ENCODE measurements at places on chromosomes 12 and 14.

DNA sequence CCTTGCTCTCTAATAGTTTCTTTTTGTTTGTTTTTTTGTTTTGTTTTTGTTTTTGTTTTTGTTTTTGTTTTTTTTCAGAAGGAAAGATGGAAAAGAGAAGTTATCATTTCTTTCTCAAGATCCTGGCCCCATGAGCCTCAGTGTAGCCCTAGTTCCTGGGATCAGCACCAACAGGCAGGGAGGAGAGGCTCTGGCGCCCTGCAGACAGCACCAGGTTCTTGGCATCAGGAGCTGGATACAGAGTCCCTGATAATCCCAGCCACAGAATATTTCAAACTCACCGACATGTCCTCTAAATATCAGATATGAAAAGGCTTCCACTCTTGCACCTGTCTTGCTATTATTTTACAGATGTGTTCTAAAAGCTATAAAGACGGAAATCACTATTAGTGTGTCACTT is 52.7 kb downstream of the FOXN3 start:
- DNase-seq = no peak

DNA sequence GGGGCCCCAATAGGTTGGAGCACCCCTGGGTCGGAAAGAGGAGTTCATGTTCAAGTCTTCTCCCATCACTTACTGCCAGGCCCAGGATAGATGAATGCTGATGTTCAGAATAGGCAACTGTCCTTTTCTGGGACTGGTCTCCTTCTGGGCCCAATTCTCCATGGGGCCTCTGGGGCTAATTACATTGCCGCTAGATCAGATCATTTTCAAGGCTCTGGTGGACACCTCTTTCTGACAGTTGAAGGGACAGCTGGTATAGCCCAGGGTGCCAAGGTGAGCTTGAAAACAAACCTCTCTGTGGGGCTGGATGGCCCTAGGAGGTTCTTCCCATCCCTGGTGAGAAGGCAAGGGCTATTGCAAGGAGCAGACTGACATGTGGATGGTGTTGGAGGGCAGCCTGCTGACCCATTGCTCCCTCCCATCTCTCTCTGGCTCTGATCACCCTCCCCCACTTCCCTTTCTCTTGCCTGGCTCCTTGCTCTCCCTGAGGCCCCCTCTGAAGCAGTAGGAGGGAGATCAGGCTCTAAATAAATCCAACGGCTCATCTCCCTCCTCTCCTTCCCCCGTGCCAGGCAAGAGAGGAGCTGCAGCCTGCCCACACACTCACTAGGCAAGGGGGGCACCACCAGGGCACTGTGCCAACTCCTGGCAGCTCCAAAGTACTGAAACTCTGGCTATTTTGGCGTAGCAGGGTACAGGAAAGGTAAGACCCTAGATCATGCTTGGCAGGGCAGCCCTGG is 1.9 kb downstream of the CACNB3 start:
- no peak for DNase-seq

DNA sequence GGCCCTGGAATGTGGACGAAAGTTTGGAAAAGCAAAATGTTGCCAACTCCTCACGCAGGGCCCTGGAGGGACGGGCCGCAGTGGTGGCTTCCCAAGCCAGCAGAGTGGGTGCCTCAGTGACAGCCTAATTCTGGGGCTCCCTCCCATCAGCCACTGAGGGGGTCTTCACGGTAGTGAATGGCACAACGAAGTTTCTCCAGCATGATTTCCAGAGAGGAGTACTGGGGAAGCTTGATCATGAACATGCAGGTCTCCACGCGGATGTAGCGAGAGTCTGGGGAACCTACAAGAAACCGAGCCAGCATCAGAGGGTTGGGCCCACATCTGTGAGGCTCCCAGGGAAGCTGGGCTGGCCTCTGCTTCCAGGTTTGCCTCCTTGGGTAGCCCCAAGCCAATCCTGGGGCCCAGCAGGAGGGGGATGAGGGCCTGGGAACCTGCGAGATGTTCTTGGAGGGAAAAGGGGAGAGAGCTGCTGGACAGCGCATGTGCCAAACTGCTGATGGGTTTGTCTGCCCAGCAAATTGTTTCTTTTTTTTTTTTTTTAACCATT is 37.0 kb downstream of the TRAFD1 start:
- no peak for DNase-seq

- no peak for DNase-seq
Observed at GRCh38 chr14:25001601-25002000, 48.3 kb downstream of the STXBP6 start.

DNA sequence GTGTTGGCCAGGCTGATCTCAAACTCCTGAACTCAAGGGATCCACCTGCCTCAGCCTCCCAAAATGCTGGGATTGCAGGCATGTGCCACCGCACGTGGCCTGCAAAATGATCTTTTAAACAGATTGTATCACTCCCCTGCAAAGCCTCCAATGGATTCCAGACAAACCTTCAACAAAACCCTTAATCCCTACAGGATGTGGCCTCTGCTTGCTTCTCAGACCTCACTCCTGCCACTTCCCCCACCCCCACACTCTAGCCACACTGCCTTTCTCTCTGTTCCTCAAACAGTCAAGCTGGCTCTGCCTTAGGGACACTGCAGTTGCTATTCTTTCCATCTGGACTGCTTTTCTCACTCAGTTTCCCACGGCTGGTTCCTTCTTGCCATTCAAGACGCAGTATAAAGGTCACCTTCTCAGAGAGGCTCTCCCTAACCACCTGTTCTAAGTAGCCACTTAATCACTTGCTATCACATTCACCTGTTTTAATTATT is 47.3 kb upstream of the TMED10 start:
- peak; percentile 52 for DNase-seq

DNA sequence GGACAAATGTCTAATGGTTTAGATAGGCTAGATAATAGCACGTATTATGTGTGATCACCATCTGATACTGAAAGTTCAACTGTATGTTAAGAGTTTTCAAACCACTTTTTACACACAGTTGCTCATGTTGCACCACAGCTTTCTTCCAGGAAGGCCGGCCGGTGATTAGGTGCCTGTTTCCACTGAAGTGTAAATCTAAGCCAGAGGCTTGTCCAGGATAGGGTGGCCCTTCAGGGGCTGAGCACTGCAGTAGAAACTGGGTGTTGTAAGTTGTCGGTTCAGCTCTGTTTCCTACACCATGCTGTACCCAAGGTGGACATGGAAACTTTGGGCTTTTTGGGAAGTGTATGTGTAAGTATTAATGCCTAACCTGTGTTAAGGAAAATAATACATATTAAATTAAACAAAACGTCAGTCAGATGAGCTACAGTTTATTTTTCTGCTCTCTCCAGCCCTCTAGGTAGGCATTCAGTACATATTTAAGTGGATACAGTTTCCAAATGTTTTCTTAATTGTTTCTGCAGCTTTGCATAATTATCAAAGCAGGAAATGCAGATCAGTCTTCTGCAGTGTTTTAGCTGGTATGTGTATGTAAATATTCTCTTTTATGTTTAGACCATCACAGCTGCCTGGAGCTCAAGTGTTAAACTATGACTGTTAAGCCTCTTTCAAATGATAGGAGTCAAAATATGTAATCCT is 30.9 kb downstream of the TDP1 start:
- no peak for DNase-seq

- no peak for DNase-seq
Observed at GRCh38 chr12:99847936-99848335, 136.8 kb downstream of the ANKS1B start.

DNA sequence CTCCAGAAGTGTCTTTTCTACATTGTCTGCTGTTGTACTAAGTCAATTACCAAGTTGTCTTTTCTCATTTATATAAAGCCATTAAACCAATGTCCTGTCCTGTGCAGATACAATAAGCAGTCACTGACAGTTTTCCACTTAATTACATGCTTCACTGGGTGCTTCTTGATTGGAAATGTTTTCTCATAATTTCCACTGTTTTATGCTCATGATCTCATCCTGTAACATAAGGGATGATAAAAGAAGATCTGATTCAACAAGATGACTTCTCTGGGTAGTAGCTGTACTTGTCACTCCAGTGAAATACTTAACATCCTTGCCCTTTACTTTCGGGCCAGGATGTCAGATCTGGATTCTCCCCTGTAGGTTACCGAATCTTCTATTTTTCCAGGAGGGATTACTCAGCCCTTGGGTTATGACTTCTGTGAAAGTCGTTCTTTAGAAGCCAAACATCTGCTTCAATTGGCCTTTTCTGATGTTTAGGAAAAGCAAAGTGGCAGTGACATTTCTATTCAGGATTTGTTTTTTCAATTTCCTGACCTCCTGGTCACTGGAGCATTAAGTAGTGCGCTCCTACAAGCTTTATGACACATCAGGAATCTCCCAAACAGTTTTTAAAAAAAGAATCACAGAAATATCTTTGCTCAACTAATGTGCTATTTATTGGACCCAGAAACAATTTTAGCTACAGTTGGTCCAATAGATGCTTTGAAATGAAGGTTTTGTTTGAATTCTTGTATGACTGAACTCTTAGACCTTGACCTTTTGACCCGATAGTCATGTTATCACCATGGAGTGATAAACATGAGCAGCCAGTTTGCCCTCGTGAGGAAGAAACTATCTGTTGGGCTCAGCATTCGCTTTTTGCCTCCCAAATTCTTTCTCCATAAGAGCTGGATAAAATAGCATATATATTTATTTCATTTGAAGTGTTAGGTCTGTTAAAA is 234.5 kb upstream of the SSTR1 start:
- no peak for DNase-seq

DNA sequence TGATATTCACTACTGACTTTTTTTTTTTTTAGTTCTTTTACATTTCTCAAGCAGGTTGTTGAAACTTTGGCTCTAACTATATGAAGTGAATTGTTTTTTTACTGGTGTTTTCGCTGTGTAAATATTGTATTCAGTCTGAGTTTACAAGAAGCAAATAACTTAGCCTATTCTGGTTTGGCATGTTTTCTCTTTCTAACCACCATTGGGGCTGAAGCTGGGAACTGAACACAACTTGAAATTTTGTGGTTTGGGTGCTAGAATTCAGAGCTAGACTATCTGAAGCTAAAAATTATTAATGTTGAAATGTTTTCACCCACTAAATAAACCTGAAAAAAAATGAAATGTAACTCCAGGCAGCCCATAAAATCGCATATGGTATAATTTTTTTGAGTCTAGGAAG is 37.2 kb downstream of the RAD51B start:
- DNase-seq = no peak

- DNase-seq = peak; percentile 55
Observed at GRCh38 chr12:118436002-118436730, 59.8 kb downstream of the SUDS3 start.

- peak; percentile 79 for DNase-seq
Observed at GRCh38 chr12:29552324-29552927, 54.9 kb upstream of the OVCH1 start.

GRCh38 chr14:99326041-99326710 is 54.2 kb upstream of the BCL11B start:
- no peak for DNase-seq

DNA sequence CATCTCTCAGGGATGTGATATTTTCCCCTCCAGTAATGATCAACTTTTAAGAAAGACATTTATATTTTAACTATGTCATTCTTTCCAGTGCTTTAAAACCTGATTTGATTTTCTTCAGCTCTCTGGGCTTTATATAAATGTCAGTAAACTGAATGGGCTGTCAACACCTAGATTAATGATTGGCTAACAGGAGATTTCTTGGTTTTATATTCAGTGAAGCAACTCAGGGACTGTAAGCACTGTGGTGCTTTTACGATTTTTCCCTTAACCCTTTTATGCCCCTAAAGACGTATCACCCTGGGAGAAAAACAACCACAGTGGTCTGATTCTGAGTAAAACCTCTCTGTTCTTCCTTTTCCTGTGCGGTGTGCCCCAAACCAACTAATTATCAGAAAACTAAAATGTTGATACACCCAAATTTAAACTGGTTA is 38.0 kb downstream of the PTGER2 start:
- no peak for DNase-seq

DNA sequence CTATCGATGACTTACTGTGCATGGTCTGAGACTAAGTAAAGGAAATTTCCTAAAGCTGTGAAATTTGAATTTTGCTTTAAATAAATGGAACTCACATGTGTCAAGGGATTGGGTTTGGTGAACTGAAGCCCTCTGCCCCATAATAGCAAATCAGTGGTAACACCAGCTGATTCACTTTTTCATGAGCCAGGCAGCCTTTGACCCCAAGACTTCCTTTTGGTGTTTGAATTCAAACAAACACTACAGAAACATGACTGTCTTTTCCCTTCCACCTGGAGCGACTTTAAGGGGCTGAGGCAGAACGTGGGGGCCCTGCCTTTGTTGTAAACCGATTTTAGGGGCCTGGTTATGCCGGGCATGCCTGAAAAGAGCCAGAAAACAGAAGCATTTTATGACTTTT is 28.8 kb downstream of the KCTD10 start:
- DNase-seq = no peak

GRCh38 chr12:12333407-12334366 is 16.4 kb downstream of the MANSC1 start:
- no peak for DNase-seq

DNA sequence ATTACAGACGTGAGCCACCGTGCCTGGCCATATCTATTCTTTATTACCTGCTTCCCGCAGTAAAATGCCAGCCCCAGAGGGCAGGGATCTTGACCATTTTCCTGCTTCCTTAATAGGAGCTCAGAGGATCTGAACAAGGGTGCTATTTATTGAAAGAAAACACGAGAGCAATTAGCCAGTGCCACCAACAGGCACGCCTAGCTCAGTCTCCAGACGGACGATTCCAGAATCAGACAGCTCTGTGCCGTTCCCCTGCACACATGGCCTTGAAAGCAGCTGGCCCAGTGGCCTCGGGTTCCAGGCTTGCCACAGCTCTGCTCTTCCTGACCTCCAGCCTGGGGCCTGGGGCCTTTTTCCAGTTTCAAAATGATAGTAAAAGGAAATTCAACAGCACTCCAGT is 135.2 kb upstream of the RFLNA start:
- DNase-seq = no peak

- DNase-seq = no peak
Observed at GRCh38 chr14:22505697-22506377, 83.2 kb downstream of the DAD1 start.

DNA sequence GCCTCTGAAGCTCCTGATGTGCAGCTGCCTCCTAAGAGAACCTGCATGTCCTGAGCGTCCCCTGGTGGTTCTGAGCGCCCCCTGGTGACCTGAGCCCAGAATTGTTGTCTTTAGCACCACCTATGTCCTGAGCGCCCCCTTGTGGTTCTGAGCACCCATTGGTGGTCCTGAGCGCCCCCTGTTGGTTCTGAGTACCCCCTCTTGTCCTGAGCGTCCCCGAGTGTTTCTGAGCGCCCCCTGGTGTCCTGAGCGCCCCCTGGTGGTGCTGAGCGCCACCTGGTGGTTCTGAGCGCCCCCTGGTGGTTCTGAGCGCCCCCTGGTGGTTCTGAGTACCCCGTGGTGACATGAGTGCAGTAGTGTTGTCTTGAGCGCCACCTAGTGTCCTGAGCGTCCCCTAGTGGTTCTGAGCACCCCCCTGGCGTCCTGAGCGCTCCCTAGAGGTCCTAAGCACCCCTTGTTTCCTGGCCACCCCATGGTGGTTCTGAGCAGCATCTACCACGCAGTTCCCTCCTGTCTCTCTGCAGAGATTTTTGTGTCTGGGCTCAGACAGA is 782.5 kb downstream of the TMEM121 start:
- peak; percentile 34 for DNase-seq

- DNase-seq = no peak
Observed at GRCh38 chr12:110578694-110579534, 4.2 kb downstream of the PPTC7 start.

GRCh38 chr12:53464685-53465418 is 12.9 kb downstream of the PCBP2 start:
- DNase-seq = no peak

- no peak for DNase-seq
Observed at GRCh38 chr14:50605766-50606165, 45.8 kb downstream of the ATL1 start.

Data from H9 (cell line).